Camera-type eye (tissue), 1 donor: ENCODE measurements at places on chromosomes 7 and 10. TPM values are rescaled to one million over a fixed set of nuclear protein-coding genes. Genes with fewer than 3 reads are reported as not detected.

CLRN3 gene
- not detected for total RNA-seq

DNAH11 gene
- total RNA-seq = 2.7 TPM

VPS37D gene
- 14.6 TPM for total RNA-seq

TACC2 gene
- 44.5 TPM for total RNA-seq

UTF1 gene
- total RNA-seq = not detected
